ENCODE measurements at places on chromosomes 1 and 21.
A peak's percentile ranks its signal among the peaks of the same experiment; 100 is the strongest.

DNA sequence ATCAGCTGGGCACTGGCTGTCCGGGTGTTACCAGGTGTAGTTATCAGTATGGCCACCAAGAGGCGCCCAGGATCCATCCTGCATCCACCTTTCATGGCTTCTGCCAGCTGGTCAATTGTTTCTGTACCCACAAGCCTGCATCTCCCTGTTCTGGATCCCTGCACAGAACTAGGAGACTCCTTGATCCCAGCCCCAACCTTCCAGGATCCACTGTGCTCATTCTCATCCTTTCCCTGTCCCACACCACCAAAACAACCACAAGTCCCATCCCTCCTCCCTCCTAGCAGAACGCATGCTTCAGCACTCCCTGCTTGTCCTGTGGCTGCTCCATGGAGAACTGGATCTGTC, 27.2 kb upstream of the FOXE3 start:
- peak; percentile 73 for DNase-seq

DNA sequence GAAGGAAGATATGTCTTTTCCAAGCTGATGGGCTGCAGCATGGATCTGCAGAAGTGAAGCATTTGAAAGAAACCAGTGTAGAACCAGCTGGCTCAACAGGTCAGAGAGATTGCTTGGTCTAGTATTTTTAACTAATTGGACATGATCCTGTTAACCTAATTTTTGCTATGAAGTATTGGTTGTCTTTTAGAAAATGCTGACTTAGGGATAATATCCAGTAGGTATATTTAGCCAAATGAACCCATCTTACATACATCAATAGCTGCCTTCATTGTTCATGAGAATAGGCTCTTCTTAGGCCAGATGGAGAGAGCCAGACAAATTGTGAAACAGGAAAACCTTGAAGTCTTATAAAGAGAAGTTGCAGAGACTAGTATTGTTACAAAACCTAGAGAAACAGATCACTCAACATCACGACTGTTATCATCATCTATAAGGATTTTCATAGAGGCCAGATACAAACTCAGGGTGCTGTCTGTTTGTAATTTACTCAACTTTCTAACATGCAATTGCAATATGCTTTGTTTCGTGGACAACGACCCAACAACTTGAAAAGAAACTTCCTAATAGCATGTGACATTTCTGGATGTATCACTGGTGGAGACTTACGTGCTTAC, 148.2 kb downstream of the DISC1 start:
- no peak for DNase-seq

GRCh38 chr1:223737342-223737741, 25.0 kb downstream of the CAPN2 start:
- DNase-seq: no peak

DNA sequence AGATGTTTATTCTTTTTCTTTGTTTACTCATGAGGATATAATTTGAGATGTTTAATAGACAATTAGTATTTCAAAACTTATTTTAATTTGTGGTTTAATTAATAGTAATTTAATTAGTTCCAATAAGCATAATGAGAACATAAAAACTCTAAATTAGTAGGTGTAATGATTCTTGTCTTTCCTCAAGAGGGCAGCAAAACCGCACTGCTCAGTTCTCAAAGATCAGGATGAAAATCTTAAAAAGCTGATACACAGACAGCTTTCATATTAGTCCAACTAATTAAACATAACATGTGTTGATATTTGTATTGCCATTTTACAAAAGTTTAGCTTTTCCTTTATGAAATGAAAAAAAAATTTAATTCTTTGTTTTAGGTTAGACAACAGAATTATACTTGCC, 106.7 kb upstream of the C21orf91 start:
- no peak for DNase-seq

DNA sequence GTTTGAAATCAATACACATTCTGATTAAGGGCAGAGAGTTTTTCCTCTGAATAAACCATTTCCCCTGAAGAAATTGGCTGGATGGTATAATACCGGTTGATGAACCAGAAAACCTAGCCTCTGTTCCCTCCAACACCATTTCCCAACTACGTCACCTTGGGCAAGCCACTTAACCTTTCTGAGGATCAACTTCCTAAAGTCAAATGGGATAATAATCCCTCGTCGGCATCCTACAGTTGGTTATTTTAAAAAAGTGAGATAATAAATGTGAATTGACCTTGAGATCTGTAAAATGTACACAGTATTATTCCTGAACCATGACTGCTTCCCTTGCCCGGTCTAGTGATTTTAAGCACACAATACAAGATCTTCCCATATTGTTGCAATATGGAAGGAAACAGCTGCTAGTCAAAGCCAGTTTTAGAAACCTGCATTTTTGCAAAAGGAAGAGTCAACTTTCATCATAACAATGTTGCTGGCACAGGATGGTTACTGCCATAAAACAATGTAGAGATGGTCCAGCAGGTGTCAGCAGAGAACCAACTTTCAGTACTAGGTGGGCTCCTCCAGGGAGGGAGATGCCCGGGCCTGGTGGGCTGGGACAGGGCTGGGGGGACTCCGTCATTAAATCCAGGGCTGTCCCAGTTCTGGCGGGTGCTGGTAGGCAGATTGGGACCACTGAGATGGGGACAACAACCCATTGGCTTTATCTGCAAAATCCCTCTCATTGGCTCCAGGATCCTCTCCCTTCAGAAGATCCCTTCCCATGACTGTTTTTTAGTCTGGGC, 5.2 kb upstream of the HLX start:
- DNase-seq: peak; percentile 23

DNA sequence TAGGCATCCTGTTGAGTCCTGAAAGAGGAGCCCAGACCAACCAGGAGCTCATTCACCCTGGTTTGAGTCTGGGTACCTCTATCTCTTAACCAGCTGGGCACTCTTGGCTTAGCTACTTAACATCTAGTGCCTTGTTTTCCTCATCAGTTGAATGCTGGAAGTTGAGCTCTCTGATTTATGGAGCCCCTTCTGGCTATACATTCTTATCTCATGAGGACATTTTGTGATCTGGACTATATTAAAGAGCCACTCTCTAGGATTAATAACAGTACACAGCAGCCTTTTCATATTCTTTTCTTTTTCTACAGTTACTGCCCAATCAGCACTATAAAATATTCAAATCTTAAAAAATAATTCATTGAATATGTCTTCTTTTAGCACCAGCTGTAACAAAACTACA, 296.9 kb upstream of the RUNX1 start:
- no peak for DNase-seq

- DNase-seq: no peak
Observed at GRCh38 chr1:72230746-72231145, 51.6 kb downstream of the NEGR1 start.

GRCh38 chr21:29125191-29125590, 5.3 kb upstream of the MAP3K7CL start:
- DNase-seq: no peak

DNA sequence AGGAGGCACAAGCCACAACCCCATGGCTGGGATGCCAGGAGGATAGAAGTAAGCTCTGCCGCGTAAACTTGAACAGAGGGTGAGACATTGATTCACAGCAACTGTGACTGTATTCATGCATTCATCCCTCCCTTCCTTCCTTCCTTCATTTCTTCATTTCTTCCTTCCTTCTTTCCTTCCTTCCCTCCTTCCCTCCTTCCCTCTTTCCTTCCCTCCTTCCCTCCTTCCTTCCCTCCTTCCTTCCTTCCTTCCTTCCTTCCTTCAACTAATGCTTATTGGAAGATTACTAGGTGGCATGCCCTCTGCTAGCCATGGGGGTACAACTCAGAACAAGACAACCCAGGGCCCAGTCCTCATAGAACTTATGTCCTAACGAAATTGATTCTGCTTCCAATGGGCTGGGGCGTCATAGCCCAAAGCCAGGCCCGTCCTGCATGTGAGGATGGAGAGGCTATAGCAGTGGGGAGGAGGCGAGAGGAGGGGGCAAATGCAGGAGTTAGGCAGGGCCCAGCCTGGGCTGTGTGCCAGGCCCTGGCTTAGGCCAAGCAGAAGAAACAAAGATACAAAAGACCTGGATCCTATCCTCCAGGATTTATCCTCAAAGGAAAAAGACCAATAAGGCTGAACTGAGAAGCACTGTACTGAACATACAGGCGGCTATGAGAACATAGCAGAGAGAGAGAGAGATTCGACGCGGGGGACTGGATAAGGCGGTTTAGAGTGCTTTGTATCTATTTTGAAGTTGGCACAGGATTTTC, 24.4 kb upstream of the PAXBP1 start:
- no peak for DNase-seq

GRCh38 chr1:67610450-67610849, 74.6 kb upstream of the GADD45A start:
- no peak for DNase-seq

- no peak for DNase-seq
Observed at GRCh38 chr21:35408401-35408800, 359.3 kb upstream of the RUNX1 start.

DNA sequence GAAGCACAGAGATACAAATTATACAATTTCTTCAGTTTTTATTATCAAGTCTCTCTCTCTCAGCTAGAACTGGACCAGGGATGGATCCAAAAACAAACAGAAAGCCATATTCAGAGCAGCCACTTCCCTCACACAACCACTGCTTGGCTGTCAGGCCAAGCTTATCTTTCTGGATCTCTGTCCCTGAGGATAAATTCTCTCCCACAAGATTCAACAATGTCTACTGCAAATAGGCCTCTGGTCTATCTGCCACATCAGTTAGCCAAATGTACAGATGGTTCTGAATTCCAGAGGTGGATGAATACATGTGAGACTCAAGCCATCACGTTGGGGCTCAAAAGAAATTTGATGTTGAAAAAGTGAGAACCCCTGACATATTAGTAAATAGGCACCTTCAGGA, 350.9 kb downstream of the LTN1 start:
- no peak for DNase-seq

GRCh38 chr1:220895412-220895946, 16.2 kb downstream of the HLX start:
- DNase-seq: no peak

GRCh38 chr1:46742069-46742468, 23.2 kb upstream of the EFCAB14 start:
- DNase-seq: no peak

DNA sequence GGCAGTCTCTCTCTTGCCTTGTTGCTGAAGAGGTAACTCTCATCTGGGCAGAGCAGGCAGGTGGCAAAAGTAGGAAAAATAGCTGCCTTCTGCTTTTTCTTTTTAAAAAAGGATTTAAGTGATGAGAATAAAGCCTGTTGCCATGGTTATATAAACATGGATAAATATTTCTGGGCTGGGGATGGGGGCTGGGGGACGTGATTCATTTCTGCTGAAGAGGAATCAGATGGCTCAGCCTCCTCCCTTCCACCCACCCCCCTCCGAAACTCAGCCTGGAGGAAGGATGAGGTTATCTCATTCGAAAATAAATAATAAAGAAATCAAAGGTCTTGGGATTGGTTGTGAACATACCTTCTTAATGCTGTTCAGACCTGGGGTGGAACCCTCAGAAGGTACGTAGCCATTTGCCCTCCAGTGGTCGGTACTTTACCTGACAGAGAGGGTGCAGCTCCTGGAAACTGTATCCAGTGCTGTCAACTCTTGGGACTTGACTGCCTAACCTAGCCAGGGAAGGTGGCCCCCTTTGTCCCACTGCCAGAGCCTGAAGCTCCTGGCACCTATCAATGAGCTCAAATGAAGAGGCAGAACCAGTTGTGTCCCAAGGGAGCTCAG, 3.8 kb upstream of the INKA2 start:
- peak; percentile 81 for DNase-seq

DNA sequence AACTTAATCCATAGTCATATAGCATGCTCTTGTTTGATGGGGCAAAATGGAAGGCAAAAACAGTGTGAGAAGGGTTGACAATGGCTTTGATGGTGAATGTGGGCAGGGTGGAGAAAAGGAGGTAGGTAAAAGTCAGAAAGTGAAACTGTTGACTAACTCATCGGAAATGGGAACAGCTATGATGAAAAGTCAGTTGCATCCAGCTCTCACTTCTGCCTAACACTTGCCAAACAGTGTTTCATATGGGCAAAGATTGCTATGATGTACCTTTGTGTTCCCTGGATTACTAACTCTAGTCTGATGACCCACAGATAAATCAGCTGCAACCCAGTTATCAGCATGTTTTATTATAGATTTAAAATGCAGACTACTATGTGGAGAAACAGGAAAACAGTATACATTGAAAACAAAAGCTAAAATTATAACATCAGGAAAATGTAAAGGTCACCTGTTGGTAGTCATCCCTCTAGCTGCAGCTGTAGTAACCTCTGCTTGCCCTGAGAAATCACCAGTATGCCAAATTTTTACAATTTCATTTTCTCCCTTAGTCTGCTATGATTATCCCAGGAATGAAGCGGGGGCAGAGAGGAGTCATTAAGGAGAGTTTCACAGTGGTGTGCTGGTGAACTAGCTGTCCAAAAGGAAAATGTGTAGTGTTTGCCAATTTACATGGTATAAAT, 11.7 kb downstream of the TNFSF18 start:
- no peak for DNase-seq

DNA sequence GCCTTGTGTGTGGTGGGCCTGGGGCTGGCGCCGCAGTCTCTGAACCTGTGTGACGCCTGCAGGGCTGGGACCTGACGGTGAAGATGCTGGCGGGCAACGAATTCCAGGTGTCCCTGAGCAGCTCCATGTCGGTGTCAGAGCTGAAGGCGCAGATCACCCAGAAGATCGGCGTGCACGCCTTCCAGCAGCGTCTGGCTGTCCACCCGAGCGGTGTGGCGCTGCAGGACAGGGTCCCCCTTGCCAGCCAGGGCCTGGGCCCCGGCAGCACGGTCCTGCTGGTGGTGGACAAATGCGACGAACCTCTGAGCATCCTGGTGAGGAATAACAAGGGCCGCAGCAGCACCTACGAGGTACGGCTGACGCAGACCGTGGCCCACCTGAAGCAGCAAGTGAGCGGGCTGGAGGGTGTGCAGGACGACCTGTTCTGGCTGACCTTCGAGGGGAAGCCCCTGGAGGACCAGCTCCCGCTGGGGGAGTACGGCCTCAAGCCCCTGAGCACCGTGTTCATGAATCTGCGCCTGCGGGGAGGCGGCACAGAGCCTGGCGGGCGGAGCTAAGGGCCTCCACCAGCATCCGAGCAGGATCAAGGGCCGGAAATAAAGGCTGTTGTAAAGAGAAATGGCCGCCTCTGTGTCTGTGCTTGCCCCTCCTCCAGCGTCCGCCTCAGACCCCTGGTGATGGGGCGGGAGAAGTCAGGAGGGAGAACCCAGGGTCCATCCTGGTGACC, 788 bp downstream of the ISG15 start:
- no peak for DNase-seq

DNA sequence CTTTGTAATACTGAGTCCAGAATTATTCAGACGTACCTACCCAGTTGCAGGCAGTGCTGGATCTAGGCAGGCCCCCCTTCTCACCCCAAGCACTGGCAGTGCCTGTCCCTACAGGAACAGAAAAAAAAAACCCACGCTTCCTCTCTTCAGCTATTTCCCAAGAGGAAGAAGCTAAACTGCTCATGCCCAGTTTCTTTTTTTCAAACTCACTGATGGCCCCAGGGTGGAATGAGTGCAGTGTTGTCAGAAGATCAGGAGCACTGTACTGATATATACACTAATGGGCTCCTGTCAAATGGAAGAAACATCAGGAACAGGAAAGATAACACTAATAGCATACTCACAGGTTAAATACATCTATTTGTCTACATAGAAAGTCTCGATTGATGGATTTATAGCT, 28.2 kb upstream of the DOCK7 start:
- DNase-seq: no peak

- DNase-seq: no peak
Observed at GRCh38 chr1:44302541-44302940, 52.5 kb downstream of the ERI3 start.

- DNase-seq: peak; percentile 22
Observed at GRCh38 chr1:180994262-180994661, 28.4 kb downstream of the STX6 start.

All from brain microvascular endothelial cell (primary cell).